ENCODE measurements at places on chromosomes 1 and 21.

DNA sequence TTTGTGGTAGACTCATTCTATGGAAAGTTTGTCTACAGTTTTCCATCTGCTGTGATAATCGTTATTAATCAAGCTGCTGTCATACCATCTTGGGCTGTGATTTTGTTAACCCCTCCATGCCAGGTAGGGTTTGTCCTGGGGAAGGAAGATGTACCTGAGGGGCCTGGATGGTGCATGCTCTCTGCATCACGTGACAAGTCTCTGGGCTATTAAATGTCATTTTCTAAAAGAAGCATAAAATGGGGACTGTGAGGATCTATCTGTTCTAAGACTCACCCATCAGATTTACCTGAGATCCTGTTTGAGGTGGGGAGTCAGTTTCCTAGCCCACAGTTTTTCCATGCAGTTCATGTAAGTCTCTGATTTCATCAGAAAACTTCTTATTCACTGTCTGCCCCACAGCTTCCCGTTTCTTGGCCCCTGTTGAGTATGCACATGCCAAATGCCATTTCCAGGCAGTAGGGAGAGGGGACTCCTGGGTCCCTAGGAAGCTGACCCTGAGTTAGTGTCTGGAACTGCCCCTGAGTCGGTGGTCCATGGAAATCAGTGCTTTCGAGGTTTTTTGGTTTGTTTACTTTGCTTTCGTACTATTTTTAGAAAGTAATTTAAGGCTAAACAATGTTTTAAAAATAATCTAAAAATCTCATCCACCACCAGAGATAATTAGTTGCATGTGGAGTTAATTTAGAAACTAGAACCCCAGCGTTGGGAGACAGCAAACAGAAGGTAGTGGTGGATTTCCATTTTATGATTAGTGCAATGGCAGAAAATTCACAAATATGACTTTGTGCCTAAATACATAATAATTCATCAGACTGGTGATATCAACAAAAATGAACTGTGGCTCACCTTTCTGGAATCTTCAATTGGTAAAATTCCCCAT is 46.7 kb downstream of the ZBTB18 start:
- no peak for DNase-seq

DNA sequence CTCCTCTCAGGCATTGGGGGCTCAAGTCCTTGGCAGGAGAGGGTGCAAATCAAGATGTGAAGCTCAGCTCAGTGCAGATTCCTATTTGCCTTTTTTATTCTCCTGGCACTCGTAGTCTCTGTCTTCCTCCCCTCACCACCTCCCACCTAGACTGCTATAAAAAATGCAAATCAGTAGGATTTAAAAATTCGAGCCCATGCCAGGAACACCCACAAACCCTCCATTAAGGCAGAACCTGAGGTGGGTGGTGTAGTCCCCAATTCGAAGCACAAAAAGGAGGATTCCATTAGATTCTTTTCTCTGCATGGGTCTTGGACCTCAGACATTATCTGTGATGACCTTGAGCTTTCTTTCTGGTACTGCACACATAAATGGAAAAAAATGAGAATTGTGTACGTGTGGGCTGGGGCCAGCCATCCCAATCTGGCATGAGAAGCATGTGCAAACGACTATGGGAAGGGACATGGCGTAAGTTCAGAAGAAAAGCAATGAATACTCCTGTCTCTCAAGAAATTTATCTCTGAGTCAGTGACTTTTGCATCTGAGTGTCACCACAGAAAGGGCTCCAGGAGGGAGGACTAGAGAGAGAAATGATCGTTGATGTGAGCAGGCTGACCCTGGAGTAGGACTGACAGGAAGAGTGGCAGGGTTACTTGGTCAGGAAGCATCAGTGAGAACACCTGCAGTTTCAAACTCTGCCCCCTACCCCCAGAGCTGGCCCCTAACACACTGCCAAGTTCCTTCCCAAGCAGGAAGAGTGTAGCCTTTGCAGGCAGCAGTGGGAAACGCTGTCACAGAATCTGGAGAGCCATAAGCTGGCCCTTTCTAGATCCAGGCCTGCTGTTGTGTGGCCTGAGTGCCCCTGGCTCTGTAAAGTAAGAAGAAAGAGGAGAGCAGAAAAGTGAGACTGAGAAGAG is 1.7 kb downstream of the INKA2 start:
- DNase-seq: no peak

DNA sequence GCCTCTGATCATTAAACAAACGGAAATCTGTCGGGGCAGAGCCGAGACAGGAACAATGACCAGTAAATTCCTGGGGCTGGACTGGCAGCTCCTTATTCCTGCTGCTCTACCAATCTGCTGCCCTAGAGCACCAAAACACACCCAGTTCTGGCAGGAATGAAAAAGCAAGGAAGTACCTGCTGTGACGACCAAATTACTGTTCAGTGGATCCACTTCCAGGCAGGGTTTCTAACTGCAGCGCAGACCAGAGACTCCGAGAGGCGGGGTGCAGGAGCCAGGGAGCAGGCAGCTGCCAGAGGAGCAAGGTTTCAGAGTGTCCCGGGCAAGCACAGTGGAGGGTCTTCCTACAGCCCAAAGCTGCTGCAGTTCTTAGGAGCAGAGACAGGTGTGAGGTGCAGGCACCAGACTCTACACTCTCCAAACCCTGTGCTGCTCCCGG is 32.4 kb downstream of the KANK4 start:
- DNase-seq: no peak

- DNase-seq: peak; percentile 83
These were observed 32.4 kb downstream of the EIF2D start for GRCh38 chr1:206579747-206580437.

DNA sequence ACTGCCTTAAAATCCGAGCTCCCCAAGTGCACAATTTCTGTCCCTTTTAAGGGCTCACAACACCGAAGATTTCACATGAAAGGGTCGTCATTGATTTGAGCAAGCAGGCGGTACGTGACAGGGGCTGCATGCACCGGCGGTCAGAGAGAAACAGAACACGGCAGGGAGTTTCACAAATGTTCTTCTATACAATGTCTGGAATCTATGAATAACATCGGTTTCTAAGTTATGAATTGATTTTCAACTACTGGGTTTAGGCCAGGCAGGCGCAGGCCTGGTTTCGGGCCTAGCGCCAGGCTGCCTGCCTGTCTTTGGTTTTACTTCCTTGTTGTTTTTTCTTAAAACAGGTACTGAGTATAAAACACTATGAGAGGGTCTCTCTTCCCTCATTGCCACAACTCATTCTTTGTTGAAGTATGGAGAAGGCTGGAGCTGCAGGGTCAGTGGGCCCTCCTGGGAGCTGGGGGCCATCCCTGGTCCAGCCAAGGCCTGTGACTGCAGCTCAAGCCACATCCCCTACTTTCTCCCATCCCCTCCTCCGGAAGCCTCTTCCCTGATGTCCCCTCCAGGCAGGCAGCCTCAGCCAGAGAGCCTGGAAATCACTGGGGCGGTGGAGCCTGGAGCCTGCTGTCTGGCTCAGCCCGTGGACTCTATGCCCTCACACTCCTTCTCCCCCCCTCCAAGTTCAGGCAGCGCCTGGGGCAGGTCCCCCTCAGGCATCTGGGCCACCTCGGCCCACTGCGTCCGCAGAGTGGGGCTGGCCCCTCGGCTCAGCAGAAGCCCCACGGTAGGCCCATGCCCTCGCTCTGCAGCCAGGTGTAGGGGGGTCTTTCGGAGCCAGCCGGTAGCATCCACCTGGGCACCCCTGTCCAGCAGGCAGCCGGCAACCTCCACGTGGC is 2.4 kb downstream of the ANKRD65 start:
- peak; percentile 32 for DNase-seq

DNA sequence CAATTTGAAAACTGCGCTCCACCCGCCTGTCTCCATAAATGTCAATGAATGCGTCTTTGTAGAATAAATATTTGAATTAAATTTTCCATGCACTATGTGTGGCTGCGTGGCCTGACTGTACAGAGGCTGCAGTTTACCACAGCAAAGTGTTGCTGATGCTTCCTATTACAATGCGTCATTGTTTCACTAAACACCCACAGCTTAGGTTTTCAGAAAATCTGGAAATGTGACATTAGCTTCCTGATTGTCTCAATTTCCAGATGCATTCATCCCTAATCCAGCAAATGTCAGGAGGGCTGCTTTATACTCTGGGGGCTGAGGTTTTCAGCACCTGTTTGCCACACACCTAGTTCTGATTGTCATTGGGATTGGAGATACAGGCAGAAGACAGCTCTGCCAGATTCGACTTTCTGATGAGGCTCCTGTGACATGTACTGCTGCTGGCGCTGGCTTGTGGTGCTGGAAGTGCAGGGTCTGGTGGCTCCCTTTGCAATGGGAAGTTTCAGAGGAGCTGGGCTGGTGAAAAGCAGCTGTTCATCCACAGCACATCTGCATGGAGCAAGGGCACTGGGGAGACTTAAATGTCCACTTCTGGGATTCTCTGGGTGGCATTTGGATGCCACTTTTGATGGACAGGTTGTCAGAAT is 40.0 kb downstream of the URB2 start:
- DNase-seq: no peak

GRCh38 chr1:94286864-94287437 is 49.6 kb upstream of the ARHGAP29 start:
- no peak for DNase-seq

- DNase-seq: no peak
These were observed 492.4 kb upstream of the NFIA start for GRCh38 chr1:60589916-60590315.

- no peak for DNase-seq
These were observed 209.7 kb downstream of the LRRC7 start for GRCh38 chr1:69777423-69777822.
